ENCODE measurements at places on chromosomes 13 and 19.

GRCh38 chr13:36758345-36758744, 60.7 kb upstream of the RFXAP start:
- no peak for DNase-seq

- DNase-seq, result no peak
These were observed 108.6 kb downstream of the PIBF1 start for GRCh38 chr13:72890546-72890945.

GRCh38 chr13:26837997-26838396, 77.4 kb upstream of the GPR12 start:
- no peak for DNase-seq

DNA sequence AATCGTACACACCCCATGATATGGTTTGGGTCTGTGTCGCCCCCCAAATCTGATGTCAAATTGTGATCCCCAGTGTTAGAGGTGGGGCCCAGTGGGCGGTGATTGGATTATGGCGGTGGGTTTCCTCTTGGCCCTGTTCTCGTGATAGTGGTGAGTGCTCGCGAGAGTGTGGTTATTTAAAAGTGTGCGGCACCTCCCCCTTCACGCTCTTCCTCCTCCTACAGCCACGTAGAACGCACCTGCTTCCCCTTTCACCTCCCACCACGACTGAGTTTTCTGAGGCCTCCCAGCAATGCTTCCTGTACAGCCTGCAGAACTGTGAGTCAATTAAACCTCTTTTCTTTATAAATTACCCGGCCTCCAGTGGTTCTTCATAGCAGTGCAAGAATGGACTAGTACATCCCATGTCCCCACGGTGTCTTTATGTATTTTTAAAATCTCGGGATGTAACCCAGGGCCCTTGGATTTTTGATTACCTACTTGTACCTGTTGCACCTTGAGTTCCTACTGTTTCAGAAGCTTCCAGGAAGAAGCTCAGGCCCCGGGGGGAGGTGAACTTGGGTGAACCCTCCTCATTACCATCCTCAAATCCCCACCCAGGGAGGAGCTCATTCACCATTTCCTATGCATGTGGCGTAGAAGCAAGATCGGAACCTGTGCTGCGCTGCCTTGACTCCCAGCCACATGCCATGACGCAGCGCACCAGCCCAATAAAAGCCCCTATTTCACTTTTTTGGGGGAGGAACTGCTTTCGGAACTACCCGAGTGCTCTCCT, 52.4 kb downstream of the TEX29 start:
- DNase-seq, result no peak

DNA sequence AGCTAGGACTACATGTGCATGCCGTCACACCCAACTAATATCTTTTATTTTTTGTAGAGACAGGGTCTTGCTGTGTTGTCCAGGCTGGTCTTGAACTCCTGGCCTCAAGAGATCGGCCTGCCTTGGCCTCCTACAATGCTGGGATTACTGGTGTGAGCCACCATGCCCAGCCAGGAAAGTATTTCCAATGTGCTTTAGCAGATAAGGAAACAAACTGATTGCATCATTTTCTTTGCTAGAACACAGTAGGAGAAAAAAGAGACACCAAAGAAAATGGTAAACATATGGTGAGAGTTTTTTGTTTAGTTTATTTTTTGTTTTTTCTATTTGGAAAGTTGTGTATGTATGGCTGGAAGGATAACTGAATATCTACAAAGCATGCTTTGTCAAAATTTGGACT, 46.9 kb upstream of the AKAP11 start:
- DNase-seq, result no peak

Measured in stimulated activated CD4-positive, alpha-beta T cell treated with anti-CD3 and anti-CD28 coated beads, Interleukin-1b, Interleukin-23, amount 100 ng/mL, for 24 hours (primary cell).